ENCODE measurements at places on chromosomes 5 and 9.

GRCh38 chr5:134403951-134404350 is 7.7 kb downstream of the CDKN2AIPNL start:
- no peak for DNase-seq

GRCh38 chr5:6291961-6292360 is 86.4 kb downstream of the MED10 start:
- peak; percentile 3 for DNase-seq

- no peak for DNase-seq
Observed at GRCh38 chr5:16616536-16617273, at the start of gene RETREG1. Gene RETREG1 (minus strand): TSS chr5:16616997. CDS start chr5:16616971, 26 bp downstream.

- no peak for DNase-seq
Observed at GRCh38 chr9:135989722-135990467, 28.7 kb upstream of the UBAC1 start.

- no peak for DNase-seq
Observed at GRCh38 chr9:87650611-87651295, 75.2 kb upstream of the CTSL start.

- no peak for DNase-seq
Observed at GRCh38 chr5:1506242-1507013, 17.3 kb downstream of the LPCAT1 start.

DNA sequence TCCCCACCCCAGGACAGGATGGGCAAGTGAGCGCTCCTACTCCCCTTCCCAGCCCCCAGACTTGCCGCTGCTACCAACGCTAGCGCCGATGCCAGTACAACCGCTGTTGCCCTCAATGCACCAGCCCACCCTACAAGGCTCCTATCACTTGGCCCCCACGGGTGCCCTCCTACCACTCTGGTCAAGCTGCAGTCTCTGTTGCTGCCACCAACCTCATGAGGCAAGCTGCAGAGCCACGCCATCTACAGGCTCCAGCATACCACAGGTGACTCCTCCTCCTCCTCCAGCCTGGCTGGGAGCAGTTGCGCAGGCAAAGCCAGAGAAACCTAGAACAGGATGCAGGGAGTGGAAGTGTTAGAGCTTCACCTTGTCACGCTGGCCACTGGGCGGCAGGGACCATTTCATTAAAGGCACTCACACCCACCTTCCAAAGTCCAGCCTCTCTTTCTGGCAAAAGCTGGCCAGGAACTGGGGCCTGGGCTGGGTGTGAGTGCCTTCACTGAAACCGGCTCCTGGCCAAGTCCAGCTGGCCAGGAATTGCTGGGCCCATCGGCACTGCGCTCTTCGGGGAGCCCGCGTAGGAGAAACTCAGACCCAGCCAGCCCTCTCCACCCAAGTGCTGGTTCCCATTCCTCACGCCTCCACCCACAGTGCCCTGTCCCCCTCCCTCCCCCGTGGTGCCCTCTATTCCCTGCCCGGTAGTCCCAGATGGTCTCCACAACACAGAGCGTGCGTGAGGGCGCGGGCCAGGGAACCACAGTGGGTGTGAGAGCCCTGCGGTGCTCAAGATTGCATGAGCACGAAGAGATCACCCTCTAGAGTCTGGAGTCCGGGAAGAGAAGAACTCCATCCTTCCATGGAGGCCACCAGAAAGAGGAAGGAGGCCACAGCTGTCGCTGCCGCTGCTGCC is 1.6 kb upstream of the PCAT7 start:
- DNase-seq: no peak

GRCh38 chr9:100580257-100580656 is 2.4 kb downstream of the CAVIN4 start:
- DNase-seq: no peak

DNA sequence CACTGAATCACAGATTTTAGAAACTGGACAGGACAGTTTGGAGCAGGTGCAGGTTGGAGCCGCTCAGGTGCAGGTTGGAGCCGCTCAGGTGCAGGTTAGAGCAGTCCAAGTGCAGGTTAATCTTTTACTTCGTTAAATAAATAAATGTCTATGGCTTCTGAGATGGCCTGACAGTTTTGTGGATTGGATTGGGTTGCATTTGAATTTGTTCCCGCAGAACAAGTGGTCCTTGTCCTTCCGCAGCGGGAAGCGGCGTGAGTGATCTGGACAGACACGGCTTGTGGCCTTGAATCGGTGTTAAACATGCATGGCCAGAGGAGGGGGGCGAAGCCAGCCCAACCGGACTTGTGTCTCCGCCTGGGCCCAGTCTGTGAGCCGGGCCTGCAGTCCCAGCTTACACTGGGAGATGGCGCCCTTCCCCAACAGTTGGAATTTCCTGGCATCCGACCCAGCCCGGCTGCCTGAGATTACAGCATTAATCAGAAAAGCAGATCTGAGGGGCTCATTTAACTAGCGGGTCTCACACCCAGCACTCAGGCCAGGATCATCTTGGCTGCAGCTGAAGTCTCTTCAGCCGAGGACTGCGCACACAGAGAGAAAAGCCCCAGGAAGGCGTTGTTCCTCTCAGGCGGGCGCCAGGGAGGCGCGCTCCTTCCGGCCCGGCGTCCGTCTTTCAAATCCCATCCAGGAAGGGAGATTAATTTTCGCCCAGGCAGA is 1.5 kb upstream of the OLFM1 start:
- DNase-seq: peak; percentile 25

DNA sequence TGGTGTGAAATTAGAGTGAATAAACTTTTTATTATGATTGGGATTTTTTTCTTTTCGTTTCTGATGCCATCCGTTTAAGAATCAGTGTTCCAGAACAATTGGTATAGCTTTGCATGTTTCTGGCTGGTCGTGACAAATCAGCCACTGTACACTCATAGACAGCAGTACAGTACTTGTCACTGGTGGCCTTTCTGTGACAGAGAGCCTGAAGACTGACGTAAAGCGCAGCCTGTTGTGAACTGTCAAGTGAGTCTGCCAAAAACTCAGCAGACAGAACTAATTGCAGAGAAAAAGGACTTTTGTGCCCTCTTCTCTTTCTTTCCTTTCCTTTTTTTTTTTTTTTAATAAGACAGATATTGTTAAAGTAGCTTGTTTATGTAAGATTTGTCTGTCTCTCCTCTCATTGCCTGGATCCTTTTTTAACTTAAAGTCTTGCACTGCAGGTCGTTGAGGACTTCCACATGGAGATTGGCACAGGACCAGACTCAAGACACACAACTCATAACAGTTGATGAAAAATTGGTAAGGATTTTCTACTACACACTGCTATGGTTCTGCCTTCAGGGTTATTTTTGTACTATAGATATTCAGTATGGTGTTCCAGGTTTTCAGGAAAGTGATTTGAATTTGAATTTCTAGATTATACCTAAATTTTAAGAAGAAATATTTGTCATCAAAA is 42.7 kb downstream of the NDUFS4 start:
- DNase-seq: no peak

DNA sequence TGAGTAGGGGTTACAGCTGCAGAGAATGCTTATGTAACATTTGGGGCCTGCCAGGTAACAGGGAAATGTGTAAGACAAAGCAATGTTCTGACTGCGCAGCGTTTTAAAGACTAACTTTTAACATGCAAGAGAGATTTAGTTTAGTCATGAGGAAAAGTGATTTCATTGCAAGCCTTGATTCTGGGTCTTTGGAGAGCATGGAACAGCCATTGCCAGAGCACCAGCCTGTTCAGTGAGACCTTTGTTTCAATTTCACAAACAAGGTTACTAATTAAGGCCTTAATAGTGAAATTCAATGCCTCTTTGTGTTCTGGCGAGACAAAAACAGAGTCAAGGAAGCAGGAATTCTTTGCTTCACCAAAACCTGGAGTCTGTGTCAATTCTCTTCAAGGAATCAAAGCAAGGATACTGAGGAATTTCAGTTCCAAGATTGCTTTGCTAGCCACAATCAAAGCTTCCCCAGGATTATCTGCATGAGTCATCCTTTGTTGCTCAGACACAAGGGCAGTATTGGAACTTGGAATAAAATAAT is 14.4 kb downstream of the CKMT2 start:
- no peak for DNase-seq

Measured in GM04504 (cell line).